ENCODE measurements at places on chromosomes 13 and 19.

GRCh38 chr13:40232311-40233040 is 434.0 kb downstream of the FOXO1 start:
- no peak for DNase-seq

DNA sequence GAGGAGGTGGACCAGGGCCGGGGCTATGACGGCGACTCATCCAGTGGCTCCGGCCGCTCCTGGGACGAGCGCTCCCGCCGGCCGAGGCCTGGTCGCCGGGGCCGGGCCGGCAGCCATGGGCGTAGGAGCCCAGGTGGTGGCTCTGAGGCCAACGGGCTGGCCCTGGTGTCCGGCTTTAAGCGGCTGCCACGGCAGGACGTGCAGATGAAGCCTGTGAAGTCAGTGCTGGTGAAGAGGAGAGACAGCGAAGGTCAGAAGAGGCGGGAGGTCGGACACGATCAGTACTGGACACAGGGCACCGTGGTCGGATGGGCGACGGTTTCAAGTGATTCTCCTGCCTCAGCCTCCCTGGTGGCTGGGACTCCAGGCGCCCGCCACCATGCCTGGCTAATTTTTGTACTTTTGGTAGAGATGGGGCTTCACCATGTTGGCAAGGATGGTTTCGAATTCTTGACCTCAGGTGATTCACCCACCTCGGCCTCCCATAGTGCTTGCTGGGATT is 22.3 kb downstream of the TJP3 start:
- no peak for DNase-seq

DNA sequence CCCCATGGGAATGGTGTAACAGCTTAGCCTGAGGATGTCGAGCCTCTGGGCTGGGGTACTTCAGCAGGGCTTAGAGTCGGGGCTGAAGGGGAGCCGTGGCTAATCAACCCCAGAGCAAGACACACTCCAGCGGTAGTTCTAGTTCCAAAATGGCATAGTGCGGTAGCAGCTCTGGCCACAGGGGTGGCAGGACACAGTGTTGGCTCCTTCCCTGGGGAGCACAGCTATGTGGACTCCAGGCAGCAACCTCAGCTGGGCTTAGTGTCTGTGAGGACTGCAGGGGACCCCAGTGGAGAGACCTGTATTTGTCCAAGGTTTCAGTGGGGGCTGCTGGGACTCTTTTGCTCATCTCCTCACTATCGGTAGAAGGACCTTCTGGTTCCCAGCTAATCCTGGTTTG is 70.8 kb upstream of the PCDH20 start:
- no peak for DNase-seq

DNA sequence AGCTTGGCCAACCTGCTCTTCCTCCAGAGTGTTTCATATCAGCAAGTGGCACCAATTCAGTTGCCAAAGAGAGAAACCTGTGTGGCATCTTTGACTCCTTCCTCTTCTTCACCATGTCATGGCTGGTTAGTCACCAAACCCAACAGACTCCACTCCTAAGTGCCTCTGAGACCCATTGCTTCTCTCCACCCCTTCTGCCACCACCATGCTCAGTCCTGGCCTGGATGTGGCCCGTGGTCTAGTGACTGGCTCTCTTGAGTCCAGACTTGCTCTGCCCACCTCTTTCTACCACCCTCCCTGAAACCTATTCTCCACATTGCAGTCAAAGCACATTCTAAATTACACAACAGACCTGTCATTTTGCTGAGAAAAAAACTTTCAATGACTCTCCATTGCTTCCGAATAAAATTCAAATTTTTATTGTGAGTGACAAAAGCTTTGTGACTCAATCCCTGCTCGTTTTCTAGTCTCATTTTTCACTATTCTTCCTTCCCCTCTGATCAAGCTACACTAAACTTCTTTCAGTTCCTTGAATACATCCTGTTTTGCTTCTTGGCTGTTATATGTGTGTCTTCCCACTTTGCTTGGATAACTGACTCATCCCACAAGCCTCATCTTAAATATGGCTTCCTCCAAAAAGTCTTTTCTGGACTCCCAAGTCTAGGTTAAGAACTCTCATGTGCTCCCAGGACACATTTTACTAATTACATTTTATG is 12.0 kb upstream of the TNFSF11 start:
- no peak for DNase-seq

DNA sequence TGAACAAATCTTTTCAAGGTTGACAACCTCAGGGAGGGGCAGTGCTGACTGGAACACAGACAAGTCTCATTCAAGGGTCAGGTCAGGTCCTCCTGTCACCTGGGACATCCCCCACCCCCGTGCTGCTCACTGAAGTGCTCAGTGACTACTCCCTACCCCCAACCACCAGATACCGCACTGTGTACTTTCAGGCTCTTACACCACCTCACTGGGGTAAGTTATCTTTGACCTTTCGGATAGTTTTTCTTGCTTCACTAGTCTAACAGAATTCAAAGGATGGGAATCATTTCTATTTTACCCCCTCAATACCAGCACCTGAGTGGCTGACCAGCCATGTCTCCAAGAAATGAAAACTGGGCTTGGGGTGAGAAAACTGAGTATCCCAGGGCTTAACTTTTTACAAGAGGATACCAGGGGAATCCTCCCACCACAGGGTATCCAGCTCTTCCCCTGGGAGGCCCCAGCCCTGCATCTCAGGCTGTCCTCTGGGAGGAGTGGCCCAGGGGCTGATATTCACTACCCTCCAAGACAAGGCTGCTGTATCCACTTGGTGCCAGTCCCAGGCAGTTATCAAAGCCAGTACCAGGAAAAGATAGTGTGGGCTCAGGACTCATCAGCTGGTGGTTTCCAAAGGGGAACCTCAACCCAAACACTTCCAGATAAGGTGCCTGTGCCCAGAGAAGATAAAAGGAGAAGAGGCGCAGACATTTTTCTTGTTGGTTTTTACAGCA is 2.1 kb downstream of the ZNF563 start:
- no peak for DNase-seq

- DNase-seq, result no peak
Measured at GRCh38 chr19:5128251-5128935, 159.5 kb downstream of the KDM4B start.
